Left colon (tissue), 2 donors: ENCODE measurements at places on chromosomes 7 and 10.

DNA sequence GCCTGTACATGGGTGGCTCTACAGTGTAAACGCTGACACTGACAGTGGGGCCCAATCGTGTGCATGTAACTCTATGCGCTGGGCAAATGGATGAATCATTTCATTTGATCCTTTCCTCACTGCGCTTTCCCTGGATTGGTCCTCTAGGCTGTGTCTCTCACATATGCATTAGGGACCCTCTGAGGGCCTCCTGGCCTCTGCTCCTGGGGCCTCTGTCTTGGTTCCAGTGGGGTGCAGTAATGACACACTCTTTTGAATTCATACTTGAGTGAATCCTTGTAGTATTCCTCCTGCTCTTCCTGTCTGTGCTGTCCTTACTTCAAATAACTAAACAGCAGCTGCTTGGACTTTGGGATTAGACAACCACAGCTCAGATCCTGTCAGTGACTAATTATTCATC is 176.5 kb upstream of the ADO start:
- DNase-seq = no peak

- no peak for DNase-seq
Measured at GRCh38 chr7:47505312-47506007, 76.5 kb downstream of the TNS3 start.

GRCh38 chr7:101172854-101173751 is 7.0 kb downstream of the NAT16 start:
- DNase-seq = no peak

GRCh38 chr10:62115321-62115720 is 153.3 kb downstream of the RTKN2 start:
- no peak for DNase-seq

DNA sequence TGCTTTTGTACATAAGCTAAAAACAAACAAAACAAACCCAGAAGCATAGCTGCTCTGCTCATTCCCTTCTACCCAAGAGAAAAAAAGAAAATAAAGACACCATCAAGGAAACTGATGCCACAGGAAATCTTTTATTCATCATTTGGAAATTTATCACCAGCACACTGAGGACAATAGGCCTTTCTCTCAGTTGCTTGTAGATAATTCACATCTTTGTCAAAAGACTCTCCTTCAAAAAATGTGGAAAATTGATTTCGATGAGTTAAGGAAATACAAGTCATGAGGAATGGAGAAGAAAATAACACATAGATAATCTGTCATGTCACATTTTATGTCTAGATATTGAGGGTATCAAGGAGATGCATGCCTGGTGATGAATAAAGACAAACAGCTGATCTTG is 53.5 kb downstream of the ZNF37A start:
- DNase-seq = no peak

GRCh38 chr10:93954299-93954698 is 39.4 kb upstream of the PLCE1 start:
- DNase-seq = no peak

GRCh38 chr7:105141068-105141467 is 127.1 kb downstream of the KMT2E start:
- DNase-seq = no peak

- no peak for DNase-seq
Measured at GRCh38 chr7:3598854-3599253, 297.8 kb downstream of the SDK1 start.

DNA sequence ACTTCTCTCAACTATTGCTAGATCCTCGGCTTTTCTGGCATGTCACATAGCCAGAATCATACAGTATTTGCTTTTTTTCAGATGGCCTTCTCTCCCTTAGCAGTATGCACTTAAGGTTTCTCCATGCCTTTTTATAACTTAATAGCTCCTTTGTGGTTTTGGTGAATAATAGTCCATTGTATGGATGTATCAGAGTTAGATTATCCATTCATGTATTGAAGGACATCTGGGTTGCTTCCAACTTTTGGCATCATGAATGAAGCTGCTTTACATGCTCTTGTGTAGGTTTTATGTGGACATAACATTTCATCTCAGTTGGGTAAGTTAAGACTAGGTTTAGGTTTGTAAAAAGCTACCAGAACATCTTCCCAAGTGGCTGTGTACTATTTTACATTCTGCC is 4.6 kb downstream of the ATP5F1C start:
- DNase-seq = no peak

DNA sequence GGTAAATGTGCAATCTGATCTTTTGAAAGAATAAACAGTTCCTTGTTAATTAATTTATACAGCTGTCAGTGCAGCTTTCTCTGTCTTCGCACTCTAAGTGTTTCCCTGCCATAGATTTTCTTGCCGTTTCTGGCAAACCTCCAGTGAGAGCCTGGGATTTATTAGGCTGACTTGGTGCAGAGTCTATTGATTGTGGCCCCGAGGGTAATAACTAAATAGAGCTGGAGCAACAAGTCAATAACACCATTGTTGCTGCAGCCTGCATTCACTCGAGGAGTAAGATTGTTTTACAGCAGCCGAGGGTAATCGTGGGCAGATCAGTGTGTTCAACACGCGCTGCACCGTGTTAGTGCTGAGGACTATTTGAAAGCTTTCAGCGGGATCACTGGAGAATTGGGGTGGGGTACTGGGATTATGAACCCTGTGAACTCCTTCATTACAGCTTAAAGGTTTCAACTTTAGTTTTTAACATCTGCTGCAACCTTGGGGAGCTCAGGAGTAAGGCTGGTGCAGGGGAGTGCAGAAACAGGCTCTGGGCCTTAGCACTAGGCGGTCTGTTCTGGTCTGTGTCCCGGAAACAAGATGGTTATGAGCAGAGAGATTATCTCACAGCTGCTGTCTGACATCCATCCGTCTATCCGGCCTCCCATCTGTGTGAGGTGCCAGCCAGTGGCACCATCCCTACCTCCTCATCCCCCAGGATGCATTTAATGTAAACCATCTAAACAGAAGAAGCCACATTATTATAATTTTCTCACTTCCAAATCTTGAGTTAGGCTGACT is 174.0 kb upstream of the TCF7L2 start:
- DNase-seq = no peak

DNA sequence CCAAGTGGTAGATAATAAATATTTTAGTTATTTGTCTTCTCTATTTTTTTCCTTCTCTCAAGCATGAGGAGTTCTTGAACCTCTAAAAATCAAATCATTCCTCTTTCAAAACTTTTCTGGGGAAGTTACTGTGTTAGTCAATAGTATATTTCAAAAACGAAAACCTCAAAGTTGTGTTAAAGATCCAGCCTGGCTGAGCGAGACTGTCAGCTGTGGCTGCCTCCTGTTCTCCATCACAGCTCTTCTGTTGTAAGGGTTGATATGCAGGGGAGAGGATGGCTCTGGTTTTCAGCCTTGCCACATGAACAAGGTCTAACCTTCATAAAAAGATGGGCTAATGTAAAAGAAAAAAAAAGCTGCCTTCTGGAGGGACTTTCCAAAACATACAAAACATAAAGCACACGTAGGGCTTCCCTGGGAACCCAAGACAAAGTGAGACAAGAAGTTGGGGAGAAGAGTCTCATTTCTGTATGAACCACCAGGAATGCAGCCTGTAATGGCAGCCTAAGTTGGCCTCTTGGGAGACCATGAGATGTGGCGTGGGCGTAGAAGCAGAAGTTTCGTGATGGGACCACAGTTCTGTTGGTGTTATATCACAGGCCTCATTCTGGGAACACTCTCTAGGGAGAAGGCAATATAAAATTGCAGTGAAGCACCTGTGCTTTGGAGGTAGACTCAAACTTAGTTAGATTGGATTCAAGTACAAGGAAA is 77.9 kb upstream of the FHIP2A start:
- DNase-seq = no peak

DNA sequence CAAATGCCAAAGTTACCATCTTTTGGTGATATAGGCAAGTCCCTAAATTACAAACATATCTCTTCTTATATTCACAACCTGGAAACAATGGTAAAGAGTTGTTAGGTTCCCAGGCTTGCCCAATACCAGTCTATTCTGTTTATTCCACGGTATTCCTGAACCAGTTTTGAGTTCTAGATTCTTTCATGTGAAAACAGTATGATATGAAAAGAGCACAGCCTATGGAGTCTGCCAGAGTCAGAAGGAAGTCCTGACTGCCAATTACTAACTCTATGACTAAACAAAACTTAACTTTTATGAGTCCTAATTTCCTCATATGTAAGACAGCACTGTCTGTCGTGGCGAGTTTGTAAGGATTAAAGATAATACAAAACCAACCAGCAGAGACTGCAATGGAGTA is 5.6 kb downstream of the ABI1 start:
- no peak for DNase-seq
